Retinal pigment epithelial cell (primary cell): ENCODE measurements at places on chromosomes 3 and 15.

GRCh38 chr15:33720952-33721351, 247.3 kb upstream of the CHRM5 start:
- peak; percentile 47 for DNase-seq

GRCh38 chr3:87219611-87220010, 7.5 kb upstream of the CHMP2B start:
- no peak for DNase-seq

DNA sequence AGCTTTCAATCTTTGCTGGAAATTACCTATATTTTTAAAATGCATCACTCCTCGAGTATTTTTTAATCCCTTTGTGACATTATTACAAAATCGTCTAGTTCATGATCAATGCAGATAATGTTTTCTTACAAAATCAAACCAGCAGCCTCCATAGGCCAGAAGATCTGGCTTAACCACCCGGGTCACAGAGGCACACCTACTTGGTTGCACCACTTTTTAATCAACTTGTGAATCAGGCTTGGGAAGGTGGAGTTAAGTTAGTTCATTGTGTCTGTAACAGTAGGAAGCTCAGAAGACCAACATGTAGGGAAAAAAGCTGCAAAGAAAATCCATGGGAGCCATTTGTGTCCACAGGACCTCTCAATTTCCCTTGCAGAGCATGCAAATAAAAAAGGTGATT, 148.0 kb downstream of the TP63 start:
- DNase-seq: no peak

- DNase-seq: no peak
These were observed 796.6 kb upstream of the DPPA4 start for GRCh38 chr3:110133971-110134370.

- DNase-seq: no peak
These were observed 36.6 kb downstream of the IFT122 start for GRCh38 chr3:129476586-129476985.

DNA sequence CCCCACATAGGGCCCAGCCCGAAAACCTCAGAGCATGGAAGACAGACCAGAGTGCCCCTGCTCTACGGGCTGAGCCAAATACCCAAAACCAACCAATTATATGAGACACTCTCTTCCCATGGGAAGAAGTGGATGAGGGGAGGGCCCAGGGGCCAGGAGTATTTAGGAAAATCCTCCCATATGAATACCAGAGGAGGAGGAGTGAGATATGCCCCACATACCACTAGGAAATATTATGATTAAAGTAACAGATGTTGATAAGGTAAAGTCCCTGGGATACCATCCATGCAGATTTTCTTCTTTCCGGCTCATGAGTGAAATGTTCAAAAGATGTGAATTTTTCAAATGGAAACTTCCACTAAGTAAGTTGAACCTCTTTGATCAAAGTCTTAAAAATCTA, 50.4 kb downstream of the MESD start:
- no peak for DNase-seq

DNA sequence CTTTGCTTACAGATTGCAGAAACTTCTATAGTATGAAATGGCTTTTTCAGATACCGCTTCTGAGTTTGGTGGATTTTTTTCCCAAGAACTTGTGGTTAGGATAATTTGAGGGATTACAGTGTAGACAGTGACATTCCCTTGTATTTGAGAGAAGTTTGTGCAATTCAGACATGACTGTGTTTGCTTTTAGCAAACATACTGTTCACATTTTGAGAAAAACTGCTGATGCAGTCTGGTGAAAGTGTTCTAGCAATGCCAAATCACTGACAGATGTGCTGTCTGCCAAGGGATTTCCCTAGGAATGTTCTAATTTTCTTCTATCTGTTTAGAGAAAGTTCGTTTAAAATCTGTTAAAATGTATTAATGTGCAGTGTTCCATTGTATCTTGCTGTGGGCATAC, 652.6 kb downstream of the FHIT start:
- no peak for DNase-seq

DNA sequence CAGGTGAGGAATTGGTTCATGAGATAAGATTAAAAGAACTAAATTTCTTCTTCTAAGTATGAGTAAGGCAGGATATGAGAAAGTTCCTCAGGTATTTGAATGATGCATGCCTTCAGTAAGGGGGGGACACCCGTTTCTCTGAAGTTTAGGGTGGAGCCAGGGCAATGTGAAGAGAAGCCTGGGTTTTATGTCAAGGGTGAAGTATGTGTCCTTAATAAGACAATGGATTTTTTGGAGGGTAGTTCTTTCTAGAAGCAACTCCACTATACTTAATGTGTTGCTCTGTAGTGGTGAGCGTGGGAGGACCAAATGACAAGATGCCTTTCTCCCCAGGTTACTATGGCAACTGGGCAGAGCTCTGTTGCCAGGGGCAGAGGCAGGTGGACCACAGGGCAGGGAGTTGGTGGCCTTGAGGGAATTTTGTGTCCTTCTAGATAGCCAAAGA, 44.0 kb downstream of the PHLDB2 start:
- DNase-seq: no peak
